ENCODE measurements at places on chromosomes 7 and 10. TPM values are rescaled to one million over a fixed set of nuclear protein-coding genes. Genes with fewer than 3 reads are reported as not detected.

GRCh38 chr7:45569290-45569685, 4.9 kb upstream of the ADCY1 start:
- DNase-seq: no peak
- no peak overlapping the region for H3K27ac ChIP-seq
- H3K4me3 ChIP-seq: no peak overlapping the region
- no peaks in the 10 kb centered on the region for H3K4me1 ChIP-seq

The PHTF2 gene
- 7.7 TPM for total RNA-seq

DNA sequence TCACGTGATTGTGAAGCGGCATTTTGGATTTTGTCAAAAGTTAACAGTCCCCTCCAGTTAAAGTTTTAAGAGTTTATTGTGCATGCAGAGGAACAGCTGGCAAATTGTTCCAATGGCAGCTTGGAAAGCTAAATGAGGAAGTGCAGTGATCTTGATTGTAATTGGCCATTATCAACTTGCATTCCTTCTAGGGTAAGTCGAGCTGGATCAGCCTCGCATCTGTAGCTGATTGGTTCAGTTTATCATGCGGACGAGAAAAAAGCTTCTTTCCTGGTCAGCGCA, 566 bp downstream of the ZNF789 start:
- H3K36me3 ChIP-seq: no peaks in the 10 kb centered on the region
- H3K27ac ChIP-seq: peak overlapping the region; percentile 88

DNA sequence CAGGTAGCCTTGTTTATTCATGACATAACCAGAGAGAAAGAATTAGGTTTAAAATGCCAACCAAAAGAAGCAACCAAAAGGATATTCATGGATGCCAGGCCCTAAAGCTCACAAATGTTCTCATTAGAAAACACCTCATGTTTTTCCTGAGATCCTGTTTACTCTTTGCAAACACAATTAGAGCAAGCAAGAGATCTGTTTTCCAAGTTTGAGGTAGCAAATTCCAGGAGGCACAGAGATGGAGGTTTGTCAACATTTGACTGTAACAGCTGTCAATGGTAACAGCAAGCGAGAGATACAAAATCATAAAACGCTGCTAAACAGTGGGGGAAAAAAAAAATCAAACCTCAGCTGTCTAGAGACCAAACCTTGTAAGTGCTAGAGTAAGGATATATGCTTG, 182.2 kb downstream of the PLXDC2 start:
- no peak overlapping the region for H3K27ac ChIP-seq
- no peak for DNase-seq
- peaks cover 2% of the 10 kb centered on the region for H3K4me1 ChIP-seq
- no peaks in the 10 kb centered on the region for H3K36me3 ChIP-seq
- no peaks in the 10 kb centered on the region for H3K27me3 ChIP-seq

GRCh38 chr7:2353936-2354185, 766 bp upstream of the EIF3B start:
- DNase-seq: peak; percentile 85
- no peaks in the 10 kb centered on the region for H3K36me3 ChIP-seq
- no peaks in the 10 kb centered on the region for H3K27me3 ChIP-seq
- peaks cover 5% of the 10 kb centered on the region for H3K4me1 ChIP-seq
- peak overlapping the region; percentile 92 for H3K4me3 ChIP-seq
- peak overlapping the region; percentile 99 for H3K27ac ChIP-seq

The PNLIP gene
- total RNA-seq: not detected

GRCh38 chr10:95755511-95756004, 405 bp upstream of the ENTPD1 start:
- peak overlapping the region; percentile 7 for H3K4me3 ChIP-seq
- no peaks in the 10 kb centered on the region for H3K36me3 ChIP-seq
- DNase-seq: no peak
- H3K4me1 ChIP-seq: peaks cover 3% of the 10 kb centered on the region
- peak overlapping the region; percentile 51 for H3K27ac ChIP-seq
- H3K27me3 ChIP-seq: no peaks in the 10 kb centered on the region

- H3K36me3 ChIP-seq: no peaks in the 10 kb centered on the region
- peaks cover 39% of the 10 kb centered on the region for H3K4me1 ChIP-seq
- H3K27ac ChIP-seq: peak overlapping the region; percentile 90
- no peak for DNase-seq
- H3K4me3 ChIP-seq: no peak overlapping the region
Measured at GRCh38 chr7:101880282-101881054, 63.0 kb downstream of the CUX1 start.

The MLLT10 gene
- 31.2 TPM for total RNA-seq

DNA sequence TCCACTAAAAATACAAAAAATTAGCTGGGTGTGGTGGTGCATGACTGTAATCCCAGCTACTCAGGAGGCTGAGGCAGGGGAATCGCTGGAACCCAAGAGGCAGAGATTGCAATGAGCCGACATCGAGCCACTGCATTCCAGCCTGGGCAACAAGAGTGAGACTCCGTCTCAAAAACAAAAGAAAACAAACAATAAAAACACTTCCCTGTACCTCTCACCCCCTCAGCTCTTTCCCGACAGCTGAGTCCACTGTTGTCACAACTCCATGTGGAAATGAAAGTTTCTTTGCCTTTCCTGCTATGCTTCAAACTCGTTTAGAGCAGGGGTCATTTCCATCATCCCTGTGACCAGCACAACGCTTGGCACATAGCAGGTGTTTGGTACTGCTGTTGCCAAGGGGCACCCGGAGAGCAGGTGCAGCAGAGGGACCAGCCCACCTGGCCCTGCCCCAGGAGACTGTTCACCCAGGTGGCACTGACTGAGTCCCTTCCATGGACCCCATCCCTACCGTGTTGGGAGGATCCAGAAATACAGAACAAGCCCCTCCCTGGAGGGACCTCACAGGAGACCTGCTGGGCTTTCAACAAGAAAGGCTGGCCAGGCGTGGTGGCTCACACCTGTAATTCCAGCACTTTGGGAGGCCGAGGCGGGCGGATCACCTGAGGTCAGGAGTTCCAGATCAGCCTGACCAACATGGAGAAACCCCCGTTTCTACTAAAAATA, 4.9 kb downstream of the TMEM130 start:
- no peaks in the 10 kb centered on the region for H3K36me3 ChIP-seq
- H3K4me3 ChIP-seq: no peak overlapping the region
- no peak overlapping the region for H3K27ac ChIP-seq
- no peaks in the 10 kb centered on the region for H3K4me1 ChIP-seq
- no peak for DNase-seq

GRCh38 chr7:117873310-117874190, at the start of gene CTTNBP2:
CTTNBP2 (minus strand) TSS chr7:117873441; CDS start chr7:117873415, 26 bp downstream.
- no peaks in the 10 kb centered on the region for H3K36me3 ChIP-seq
- DNase-seq: peak; percentile 27
- no peaks in the 10 kb centered on the region for H3K27me3 ChIP-seq
- H3K4me3 ChIP-seq: peak within 1 kb of the TSS; percentile 76
- peak within 1 kb of the TSS; percentile 73 for H3K27ac ChIP-seq
- no peaks in the 10 kb centered on the region for H3K4me1 ChIP-seq

- no peaks in the 10 kb centered on the region for H3K36me3 ChIP-seq
- peaks cover 58% of the 10 kb centered on the region for H3K27me3 ChIP-seq
- no peak overlapping the region for H3K4me3 ChIP-seq
- no peak overlapping the region for H3K27ac ChIP-seq
Measured at GRCh38 chr7:157688533-157689268, 351.9 kb downstream of the DNAJB6 start.

The CLDN3 gene
- total RNA-seq: 156 TPM

- no peak for DNase-seq
- no peaks in the 10 kb centered on the region for H3K4me1 ChIP-seq
- H3K36me3 ChIP-seq: no peaks in the 10 kb centered on the region
- H3K27me3 ChIP-seq: no peaks in the 10 kb centered on the region
- H3K4me3 ChIP-seq: no peak overlapping the region
Measured at GRCh38 chr7:145700488-145700887, 416.1 kb upstream of the CNTNAP2 start.

GRCh38 chr7:50821457-50822008, 38.8 kb upstream of the GRB10 start:
- peak overlapping the region; percentile 9 for H3K27ac ChIP-seq
- no peaks in the 10 kb centered on the region for H3K27me3 ChIP-seq
- DNase-seq: no peak

The FAM131B gene
- total RNA-seq: 1.2 TPM

The FAM180A gene
- 0.77 TPM for total RNA-seq

DNA sequence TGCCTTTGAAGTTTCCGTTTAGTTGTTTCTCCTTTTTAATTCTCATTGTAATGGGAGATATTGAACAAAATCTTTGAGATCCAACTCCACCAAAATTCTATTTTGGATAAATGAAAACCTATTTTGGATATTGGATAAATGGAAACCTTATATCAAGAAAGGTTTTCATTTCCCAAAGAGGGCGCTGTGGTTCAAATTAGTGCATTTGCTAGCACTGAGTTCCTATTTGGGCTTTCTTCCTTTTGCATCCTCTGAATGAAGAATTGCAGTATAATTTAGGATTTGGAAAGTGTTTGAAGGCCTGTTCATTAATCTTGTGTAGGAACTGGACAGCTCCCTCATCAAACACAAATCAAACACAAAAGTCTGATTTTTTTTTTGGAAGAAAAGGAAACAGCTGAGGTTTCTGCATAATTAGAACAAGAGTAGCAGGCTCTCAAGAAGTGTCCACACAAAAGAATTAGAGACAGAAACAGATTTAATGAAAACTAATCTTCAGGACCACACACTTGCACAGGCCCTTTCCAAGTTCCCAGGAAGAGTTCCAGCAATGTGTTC, 80.8 kb upstream of the KLF14 start:
- no peak for DNase-seq
- no peak overlapping the region for H3K27ac ChIP-seq
- no peaks in the 10 kb centered on the region for H3K4me1 ChIP-seq
- no peak overlapping the region for H3K4me3 ChIP-seq

GRCh38 chr7:55970978-55971377, 6.6 kb downstream of the NIPSNAP2 start:
- H3K27me3 ChIP-seq: no peaks in the 10 kb centered on the region
- no peak for DNase-seq

The EVX1 gene
- total RNA-seq: 5.9 TPM

The CPA4 gene
- 0.23 TPM for total RNA-seq

The ADRA2A gene
- 0.41 TPM for total RNA-seq

The ABCF2 gene
- total RNA-seq: 33.3 TPM

DNA sequence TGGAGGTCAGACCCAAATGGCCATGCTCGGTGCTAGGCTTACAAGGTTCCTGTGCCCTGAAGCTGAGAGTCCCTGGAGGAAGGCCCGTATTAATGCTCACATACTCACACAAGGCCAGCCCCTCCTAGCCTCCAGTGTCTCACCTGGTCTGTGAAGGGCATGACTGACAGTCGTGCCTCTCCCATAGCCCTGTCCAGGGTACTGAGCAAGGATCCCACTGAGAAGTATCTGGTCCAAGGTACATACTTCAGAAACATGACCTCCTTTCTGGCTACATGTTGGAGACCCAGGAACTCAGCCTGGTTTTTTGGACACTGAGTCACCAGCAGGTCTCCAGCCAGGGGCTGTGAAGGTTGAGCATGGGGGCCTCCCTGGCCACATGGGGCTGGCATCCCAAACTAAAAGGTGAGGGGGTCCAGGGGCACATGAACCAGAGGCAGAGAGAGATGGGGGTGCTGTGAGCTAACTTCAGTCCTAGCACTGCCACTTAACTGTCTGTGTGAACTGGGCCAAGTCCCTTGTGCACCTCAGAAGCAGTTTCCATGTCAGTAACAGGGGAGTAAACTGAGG, 17.6 kb upstream of the RASGEF1A start:
- no peaks in the 10 kb centered on the region for H3K36me3 ChIP-seq
- no peak for DNase-seq
- no peak overlapping the region for H3K27ac ChIP-seq
- peaks cover 3% of the 10 kb centered on the region for H3K27me3 ChIP-seq
- H3K4me1 ChIP-seq: peaks cover 3% of the 10 kb centered on the region

DNA sequence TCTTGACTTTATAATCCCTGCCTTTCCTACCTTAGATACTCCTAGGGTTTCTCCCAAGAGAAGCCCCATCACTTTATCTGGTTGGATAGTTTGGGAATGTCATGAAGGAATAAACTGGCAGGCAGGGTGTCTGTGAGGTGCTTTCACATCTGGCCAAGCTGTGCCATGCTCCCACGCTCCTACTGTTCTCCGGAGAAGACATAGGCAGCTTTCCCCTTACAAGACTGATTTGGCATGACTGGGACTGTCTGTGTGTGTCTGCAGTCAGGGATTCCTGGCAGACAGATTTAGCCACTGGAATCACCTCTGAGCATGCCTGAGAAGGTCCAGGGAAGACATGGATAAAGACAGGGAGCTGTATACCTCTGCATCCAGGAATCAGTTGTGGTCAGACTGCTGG, 45.3 kb downstream of the HK1 start:
- no peak overlapping the region for H3K4me3 ChIP-seq
- H3K27me3 ChIP-seq: no peaks in the 10 kb centered on the region
- no peaks in the 10 kb centered on the region for H3K36me3 ChIP-seq
- peaks cover 22% of the 10 kb centered on the region for H3K4me1 ChIP-seq
- H3K27ac ChIP-seq: no peak overlapping the region

DNA sequence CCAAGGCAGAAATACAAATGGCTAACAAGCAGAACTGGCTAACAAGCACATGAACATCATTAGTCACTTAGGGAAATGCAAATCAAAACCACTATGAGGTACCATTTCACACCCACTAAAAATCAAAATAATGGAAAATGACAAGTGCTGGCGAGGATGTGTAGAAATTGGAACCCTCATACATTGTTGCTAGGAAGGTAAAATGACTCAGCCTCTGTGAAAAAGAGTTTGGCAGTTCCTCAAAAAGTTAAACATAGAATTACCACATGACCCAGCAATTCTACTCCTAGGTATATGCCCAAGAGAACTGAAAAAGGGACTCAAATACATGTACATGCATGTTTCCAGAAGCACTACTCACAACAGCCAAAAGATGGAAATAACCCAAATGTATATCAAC, 52.8 kb upstream of the ANAPC16 start:
- DNase-seq: no peak
- no peak overlapping the region for H3K4me3 ChIP-seq
- H3K27ac ChIP-seq: no peak overlapping the region
- no peaks in the 10 kb centered on the region for H3K36me3 ChIP-seq

DNA sequence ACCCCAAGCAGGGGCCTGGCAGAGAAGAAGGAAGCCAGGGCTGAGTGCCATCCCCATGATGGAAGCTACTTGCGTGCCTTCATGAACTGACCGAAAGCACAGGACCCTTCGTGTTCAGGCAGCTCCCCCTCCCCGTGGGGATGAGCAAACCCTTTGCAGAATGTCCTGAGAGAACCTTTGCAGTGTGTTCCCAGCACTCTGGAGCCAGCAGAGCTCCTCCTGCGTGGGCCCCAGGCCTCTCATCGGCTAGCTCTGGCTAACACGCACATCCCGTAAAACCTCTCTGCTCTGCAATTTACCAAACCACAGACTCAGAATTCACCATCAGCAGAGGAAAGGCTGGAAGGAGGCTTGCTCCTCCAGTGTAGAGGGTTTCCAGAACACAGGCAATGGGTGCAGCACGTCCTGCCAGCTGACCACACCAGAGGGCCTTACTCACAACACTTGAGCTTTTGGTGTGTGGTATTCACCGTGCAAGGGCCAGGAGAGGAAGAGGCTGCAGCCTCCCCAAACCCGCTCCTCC, 3.1 kb downstream of the SH3PXD2A start:
- no peak overlapping the region for H3K4me3 ChIP-seq
- no peaks in the 10 kb centered on the region for H3K36me3 ChIP-seq
- H3K4me1 ChIP-seq: peaks cover 13% of the 10 kb centered on the region
- H3K27me3 ChIP-seq: no peaks in the 10 kb centered on the region
- DNase-seq: no peak

GRCh38 chr10:71263376-71263775, 51.0 kb downstream of the UNC5B start:
- no peaks in the 10 kb centered on the region for H3K4me1 ChIP-seq
- no peaks in the 10 kb centered on the region for H3K36me3 ChIP-seq
- H3K27me3 ChIP-seq: no peaks in the 10 kb centered on the region
- H3K4me3 ChIP-seq: no peak overlapping the region

- no peaks in the 10 kb centered on the region for H3K27me3 ChIP-seq
- H3K27ac ChIP-seq: no peak overlapping the region
- no peaks in the 10 kb centered on the region for H3K4me1 ChIP-seq
- no peak overlapping the region for H3K4me3 ChIP-seq
Measured at GRCh38 chr10:32244421-32245207, 102.3 kb downstream of the EPC1 start.
